ENCODE measurements at places on chromosomes 5 and 9.

GRCh38 chr9:126612813-126613641, 701 bp upstream of the LMX1B start:
- no peak for DNase-seq

GRCh38 chr5:72163349-72163983, 56.2 kb downstream of the MAP1B start:
- DNase-seq = no peak

- peak; percentile 73 for DNase-seq
Observed at GRCh38 chr9:113274474-113275156, 757 bp downstream of the CDC26 start.

DNA sequence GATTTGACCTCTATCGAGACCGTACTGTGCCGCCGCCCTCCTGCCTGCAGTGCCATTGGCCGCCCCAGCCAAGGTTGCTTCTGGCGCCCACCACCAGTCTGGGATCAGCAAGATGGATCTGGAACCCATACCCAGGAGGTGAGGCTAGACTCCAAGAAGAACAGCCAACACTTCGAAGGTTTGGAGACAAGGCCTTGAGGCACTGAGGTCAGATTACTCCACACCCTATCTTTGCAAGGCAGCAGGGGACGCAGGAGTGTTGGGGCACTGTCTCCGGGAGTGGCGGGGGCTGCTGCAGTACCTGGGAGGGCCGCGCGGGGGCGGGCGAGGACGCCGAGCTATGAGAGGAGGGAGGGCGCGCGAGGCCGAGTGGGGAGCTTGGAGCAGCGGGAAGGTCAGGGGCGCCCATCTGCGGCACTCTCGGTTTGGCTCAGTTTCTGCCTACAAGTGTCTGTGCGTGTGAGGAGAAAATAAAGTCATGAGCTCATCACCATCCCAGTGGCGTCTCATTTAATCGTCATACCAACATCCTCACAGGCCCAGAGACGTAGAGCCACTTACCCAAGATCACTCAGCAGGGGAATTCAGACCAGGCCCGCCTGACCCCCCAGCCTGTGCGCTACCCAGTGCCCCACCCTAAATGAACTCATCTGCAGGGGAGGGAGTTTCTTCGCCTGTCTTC, 20.5 kb upstream of the PSD2 start:
- DNase-seq = peak; percentile 36

DNA sequence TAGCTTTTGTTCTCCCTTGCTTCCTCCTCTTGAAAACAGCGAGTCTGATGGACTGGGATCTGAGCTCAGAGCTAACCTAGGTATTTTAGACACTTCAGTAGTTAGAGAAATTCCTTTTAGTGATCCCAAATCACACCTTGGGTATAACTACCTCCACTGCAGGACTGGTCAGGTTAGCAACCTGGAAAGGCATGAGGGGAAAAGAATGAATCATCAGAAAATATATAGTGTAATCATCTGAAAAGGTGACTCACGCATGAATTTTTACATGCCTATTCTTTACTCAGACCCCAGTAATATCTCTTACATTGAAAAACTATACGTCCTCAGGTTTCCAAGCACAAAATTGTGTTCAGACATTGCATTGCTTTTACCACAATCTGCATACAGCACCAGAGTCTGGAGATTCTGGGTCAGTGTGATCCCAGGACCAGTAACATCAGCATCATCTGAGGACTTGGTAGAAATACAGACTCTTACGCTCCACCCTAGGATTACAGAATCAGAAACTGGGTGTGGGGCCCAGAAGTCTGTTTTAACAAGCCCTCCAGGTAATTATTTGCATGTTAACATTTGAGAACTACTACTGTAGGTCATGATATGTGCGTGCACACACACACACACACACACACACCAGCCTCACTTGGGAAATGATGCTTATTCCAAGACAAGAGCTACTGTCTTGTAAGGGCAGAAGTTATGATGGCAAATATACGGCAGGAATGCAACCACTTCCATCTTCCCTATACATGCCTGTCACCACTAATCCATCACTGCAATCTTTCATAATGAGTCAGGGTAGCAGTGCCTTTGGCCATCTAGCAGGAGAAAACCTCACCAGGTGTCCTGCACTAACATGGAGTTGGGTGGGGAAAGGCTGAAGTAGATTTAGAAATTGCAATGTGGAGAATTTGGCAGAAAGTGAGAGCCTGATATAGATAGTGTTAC, 271.6 kb upstream of the MAP3K1 start:
- DNase-seq = peak; percentile 31

DNA sequence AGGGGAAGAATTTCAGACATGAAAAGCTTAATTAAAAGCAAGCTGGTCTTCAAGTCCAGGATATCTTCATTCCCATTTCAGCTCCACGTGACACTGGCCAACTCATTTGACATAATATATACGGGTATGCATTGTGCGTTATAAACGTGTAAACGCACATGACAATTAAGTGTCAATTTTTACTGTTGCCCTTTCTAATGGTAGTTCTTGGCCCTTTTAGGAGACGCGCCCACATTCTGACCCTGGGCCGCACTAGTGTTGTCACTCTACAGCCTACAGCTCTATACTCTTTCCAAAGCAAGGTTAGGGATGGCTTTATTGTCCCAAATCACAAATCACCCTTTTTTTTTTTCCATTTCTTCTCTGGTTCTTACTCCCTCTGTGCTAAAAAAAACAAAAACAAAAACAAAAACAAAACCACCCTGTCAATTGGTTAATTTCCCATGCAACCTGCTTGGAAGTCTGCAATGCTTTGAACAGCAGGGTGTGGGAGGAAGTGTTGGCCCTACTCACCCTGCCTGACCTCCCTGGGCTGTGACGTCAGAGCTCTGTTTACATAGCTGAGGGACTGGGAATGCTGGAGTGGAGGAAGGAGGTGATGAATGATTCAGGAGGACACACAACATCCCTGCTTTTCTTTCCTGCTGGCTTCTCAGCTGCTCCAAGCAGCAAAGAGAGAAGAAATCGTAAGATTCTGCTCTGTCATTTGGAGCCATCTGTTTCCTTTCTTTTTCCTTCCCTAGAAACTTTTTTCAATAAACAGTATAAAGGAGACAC, 19.3 kb downstream of the RFK start:
- DNase-seq = peak; percentile 91

DNA sequence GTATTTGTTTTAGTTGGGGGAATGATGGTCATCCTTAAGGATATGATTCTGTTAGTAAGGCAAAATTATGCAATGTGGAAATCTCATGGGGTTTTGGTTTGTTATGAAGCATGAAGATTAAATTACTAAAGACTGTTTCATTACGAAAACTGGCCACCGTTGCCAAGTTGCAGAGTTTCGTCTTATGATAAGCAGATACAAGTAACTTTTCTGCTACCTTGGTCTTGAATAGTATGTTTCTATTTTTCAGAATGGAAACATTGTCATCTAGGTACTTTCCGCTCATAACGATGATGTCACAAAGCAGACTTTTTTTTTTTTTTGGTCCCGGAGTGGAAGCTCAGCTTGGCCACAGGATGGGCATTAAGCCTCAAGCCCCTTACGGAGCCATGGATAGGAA, 4.2 kb downstream of the CCNI2 start:
- peak; percentile 92 for DNase-seq

DNA sequence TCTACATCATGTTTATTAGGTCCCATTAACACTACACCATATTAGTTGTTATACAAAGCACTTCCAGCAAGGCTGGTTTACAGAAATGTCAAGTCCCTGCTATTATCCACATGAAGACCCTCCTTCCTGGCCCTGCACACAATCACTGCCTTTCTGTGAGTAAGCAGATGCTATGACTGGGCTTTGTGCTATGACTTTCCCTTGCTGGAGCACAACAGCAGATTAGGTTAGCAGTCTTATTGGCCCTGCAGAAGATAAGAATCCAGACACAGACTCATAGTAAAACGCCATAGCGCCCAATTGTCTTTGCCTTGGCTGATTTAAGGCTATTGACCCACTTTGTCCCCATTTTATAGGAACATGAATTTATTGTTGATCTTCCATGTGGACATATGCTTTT, 228.9 kb upstream of the ACTBL2 start:
- DNase-seq = peak; percentile 24

DNA sequence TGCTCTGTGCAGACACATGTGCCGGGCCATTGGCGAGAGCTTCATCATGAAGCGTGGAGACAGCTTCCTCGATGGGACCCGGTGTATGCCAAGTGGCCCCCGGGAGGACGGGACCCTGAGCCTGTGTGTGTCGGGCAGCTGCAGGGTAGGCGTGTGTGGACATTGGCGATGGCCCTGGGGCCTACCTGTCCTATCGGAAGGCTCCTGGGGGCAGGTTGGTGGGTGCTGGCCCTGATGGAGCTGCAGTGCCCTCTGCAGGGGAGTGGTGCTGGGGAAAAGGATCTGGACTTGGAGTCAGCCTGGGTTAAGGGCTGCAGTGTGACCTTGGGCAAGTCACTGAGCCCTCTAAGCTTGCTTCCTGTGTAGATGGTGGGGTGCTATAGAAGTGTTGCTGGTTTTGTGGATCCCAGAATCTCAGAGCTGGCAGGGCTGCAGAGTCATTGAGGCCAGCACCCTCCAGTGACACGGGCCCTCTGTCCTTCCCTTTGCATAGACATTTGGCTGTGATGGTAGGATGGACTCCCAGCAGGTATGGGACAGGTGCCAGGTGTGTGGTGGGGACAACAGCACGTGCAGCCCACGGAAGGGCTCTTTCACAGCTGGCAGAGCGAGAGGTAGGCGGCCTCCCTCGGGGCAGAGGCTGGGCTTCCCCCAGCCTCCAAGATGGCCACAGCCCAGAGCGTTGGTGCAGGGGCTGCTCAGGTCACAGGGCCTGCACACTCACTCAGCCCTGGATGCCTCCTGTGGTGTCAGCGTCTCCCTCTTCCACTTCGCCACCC, 15.8 kb downstream of the ADAMTS13 start:
- DNase-seq = no peak

Measured in cardiac fibroblast (primary cell).